ENCODE measurements at places on chromosomes 2 and 18. TPM values are rescaled to one million over a fixed set of nuclear protein-coding genes. Genes with fewer than 3 reads are reported as not detected.

The RNF152 gene
- 13.0 TPM for polyA plus RNA-seq

The IMMT gene
- 120 TPM for polyA plus RNA-seq

The PAX8 gene
- polyA plus RNA-seq = 474 TPM

The LYG1 gene
- polyA plus RNA-seq = 4.2 TPM

The MFSD6 gene
- polyA plus RNA-seq = 17.7 TPM

The ADCY3 gene
- 25.8 TPM for polyA plus RNA-seq

The ZNF804A gene
- 2.1 TPM for polyA plus RNA-seq

The DSC3 gene
- 2.5 TPM for polyA plus RNA-seq

The SERPINB10 gene
- 0.27 TPM for polyA plus RNA-seq

The FOXD4L1 gene
- polyA plus RNA-seq = 0.60 TPM

The KHK gene
- polyA plus RNA-seq = 47.9 TPM

The HK2 gene
- polyA plus RNA-seq = 12.1 TPM

The CHRND gene
- 0.96 TPM for polyA plus RNA-seq

The DCDC2C gene
- 0.65 TPM for polyA plus RNA-seq

The UGT1A1 gene
- 0.58 TPM for polyA plus RNA-seq

The FAM237A gene
- polyA plus RNA-seq = not detected

The REG3G gene
- not detected for polyA plus RNA-seq

The PMAIP1 gene
- polyA plus RNA-seq = 3.6 TPM

The BOK gene
- 15.1 TPM for polyA plus RNA-seq

The NT5DC4 gene
- polyA plus RNA-seq = 0.83 TPM

The DNER gene
- polyA plus RNA-seq = 67.2 TPM

The COMMD1 gene
- polyA plus RNA-seq = 77.0 TPM

The CRIM1 gene
- 90.0 TPM for polyA plus RNA-seq

The PLEK gene
- polyA plus RNA-seq = 4.7 TPM

The ALPI gene
- 0.10 TPM for polyA plus RNA-seq

The MC2R gene
- polyA plus RNA-seq = not detected

The PROM2 gene
- polyA plus RNA-seq = 39.1 TPM

The SERPINB4 gene
- polyA plus RNA-seq = not detected

The DUSP28 gene
- 8.3 TPM for polyA plus RNA-seq

Data from left kidney (tissue), 8 donors.